ENCODE measurements at places on chromosomes 13 and 19.

DNA sequence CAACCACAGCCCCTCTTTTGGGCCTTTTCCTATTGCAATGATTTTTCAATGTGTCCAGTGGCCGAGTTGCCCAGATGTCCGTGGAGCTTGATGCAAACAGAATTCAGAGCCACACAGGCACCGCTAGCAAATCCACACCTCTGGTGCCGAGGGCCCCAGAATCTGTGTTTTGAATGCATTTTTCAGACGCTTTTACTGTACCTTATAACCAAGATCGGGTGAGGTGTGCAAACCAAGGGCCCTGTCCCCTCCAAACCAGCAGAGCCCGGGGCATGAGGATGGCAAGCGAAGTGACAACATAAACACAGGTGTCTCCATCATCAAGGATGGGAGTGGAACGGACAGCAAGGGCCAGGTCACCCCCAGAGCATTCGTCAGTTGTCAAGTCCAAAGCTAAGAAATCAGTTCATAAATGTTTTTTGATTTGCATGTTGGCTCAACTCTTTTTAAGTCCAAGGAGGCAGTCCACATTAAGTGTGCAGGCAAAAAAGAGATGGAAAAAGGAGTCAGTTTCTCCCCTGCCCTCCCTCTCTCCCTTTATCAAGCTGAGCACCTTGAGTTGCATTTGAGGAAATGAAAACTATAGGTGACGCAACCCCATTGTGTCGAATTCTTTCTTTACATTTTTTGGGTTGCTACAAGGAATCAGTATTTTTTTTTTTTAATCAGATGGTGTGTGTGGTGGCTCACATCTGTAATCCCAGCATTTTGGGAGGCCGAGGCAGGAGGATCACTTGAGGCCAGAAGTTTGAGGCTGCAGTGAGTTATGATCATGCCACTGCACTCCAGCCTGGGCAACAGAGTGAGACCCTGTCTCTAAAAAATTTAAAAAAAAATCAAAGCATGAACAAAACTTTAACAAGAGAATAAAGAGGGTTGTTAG lies 2.9 kb downstream of the CCDC8 start:
- no peak for DNase-seq

DNA sequence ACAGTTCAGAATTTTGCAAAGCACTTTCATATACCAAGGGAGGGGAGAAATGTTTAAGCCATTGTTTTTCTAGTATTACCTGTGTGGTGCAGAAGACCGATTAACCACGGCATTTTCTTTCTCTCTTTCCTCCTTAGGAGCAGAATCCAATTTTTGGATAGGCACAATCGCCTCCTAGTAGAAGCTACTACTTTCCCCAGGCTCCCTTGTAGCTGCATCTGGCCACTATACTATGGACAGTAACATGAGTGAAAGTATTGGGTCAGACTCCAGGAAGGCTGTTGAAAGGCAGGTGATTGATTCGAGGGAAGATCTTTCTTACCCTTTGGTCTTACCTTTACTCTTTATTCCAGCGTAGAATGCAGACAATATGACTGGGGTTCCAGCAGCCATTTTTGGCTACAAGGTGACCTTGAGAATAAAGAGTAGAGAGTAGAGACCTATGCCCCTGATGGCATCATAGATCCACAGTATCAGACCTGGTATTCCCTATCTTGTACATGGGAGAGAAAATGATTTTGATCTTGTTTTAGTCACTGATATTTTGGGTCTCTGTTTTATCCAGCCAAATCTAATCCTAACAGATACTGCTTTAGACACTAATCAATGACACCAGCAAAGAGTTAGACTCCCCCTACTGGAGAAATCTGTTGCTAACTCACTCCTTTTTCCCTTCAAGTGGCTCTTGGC lies 77.0 kb downstream of the LRRC63 start:
- no peak for DNase-seq

DNA sequence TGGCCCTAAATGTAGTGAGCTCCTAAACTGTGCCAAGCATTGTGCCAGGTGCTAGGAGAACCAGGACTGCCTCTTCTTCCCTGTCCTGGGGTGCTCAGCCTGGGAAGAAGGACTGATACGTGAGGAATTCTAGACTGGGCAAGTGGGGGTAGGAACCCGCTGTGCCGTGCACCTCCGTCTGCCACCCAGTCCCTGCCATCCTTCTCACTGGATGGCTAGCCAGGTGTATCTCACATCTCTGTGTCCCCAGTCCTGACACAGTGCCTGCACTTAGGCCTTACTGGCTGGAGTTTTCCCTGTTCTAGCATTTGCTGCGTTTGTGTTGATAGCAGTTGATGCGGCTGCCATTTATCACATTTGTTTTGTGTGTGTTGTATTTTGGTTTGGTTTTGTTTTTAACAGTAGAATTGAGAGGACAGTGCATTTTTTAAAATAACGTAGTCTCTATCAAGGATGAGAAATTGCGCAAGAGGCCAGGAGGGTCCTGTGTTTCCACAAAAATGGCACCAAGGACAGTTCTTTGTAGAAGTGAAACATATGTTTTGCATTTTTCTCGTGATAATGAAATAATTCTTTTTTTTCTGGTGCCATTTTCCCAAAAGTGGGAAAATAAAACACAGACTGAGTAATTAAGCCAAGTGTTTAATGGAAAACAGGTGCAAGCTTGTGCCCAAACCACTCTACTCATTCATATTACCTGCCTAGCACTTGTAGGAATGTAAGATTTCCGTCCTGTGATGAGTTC lies 4.7 kb upstream of the GPR183 start:
- DNase-seq, result no peak

DNA sequence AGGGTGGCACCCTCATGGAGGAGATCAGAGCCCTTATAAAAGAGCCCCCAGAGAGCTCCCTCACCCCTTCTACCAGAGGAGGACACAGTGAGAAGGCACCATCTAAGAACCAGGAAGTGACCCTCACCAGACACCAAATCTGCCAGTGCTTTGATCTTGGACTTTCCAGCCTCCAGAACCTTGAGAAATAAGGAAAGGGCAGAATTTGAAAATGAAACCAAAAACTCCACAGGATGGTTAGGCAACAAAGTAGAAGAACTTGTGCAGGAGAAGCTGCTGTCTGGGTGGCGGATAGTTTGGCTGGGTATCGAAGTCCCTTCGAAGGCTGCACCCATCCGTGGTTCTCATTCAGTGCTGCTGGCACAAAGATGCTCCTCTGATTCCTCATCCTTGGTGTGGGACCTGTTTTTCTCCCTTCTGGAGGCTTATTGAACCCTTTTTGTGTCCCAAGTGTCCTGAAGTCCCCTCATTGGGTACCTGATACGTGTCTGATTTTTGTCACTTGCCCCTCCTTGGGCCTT lies 130.8 kb downstream of the KDM4B start:
- DNase-seq, result no peak

- no peak for DNase-seq
Observed at GRCh38 chr13:52669677-52670076, 17.0 kb downstream of the SUGT1 start.

- DNase-seq, result no peak
Observed at GRCh38 chr13:41244556-41244955, 18.8 kb downstream of the MTRF1 start.

DNA sequence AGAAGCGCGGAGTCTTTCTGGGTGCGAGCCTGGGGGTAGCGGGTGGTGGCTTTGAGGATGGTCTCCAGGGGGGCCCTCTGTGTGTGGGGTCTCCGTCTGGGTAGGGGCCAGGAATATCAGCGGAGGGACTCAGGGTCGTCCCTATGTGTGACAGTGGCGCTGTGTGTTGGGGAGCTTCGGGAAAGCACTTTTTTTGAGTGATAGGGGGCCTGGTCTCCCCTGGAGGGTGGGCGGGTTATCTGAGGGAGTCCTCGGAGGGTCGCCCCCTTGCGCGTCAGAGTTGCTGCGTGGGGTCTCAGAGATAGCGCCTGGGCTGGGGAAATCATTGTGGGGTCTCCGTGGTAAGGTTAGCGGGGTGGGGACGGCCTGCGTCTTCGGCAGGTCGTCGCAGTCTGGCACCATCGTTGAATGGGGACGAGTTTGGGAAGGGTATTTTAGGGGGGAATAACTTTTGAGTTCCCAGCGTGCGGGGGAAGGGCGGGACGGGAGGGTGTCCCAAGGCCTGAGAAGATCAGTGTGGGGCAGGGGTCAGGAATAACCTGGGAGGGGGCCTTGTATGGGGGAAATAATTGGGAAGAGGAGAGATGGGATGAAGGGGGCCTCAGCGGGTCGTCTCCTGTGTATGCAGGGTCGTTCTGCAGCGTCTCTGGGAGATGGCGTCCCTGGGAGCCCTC lies 857 bp downstream of the IER2 start:
- DNase-seq, result peak; percentile 33

DNA sequence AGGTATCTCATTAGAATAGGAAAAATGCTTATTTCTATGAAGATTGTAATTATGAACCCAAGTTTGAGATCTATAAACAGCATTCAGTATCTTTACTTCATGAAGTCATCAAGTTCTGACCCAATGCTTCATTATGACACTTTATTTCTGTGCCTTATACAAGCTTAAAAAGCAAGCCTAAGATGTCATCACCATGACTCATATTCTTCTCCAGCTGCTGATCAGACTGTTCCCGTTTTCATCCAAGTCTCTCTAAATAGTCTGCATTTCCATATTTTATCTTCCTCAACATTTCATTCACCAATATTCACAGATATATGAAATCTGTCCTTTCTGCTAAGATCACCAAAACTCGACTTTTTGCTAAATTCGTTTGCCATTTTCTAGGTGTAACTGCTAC lies 1247.2 kb upstream of the PRR20A start:
- no peak for DNase-seq

DNA sequence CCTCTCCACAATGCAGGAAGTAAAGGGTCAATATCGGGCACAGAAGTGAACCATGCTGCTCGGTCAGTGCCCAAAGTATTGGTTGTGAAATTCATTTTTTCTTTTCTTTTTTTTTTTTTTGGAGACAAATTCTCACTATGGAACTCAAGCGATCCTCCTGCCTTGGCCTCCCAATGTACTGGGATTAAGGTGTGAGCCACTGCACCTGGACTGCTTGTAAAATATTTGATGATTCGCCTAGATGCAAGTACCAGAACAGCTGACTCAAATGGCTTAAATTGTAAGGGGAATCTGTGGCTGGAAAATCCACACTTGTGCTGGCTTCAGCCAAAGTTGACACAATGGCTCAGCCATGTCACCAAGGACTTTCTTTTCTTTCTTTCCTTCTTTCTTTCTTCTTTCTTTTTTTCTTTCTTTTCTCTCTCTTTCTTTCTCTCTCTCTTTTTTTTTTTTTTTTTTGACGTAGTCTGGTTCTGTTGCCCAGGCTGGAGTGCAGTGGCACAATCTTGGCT lies 43.7 kb downstream of the NUMBL start:
- no peak for DNase-seq

- no peak for DNase-seq
Observed at GRCh38 chr13:43478211-43478610, 308.6 kb downstream of the ENOX1 start.

- DNase-seq, result no peak
Observed at GRCh38 chr13:111584101-111584672, 263.7 kb downstream of the TEX29 start.

DNA sequence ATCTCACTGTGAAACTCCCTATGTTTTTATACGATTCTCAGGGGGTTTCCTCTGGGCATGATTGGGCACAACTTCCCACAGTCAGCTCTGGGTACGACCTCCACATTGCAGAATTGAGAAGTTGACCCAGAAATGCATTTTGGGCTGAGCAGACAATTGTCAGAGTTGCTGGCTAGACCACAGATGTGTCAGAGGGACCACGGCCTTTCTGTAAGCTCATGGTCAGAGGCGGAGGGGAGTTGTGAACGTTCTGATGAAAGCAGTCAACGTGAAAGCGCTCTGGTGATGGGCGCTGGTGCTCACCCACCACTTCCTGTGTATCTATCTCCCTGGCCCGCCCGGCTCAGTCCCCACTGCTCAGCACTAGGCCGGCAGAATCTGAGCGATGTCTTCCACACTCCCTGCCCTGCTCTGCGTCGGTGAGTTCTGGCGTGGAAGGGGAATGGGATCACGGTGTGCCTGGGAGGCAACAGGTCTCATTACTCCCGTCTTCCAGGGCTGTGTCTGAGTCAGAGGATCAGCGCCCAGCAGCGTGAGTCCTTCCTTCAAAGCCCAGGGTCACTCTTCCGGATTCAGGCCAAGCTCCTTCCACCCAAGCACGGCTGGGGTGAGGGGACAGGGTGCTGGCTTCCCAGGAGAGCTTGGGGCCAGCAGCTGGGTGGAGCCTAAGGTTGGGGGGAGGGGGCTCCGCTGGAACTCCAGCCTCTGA lies at the start of gene NCR1:
NCR1 (plus strand) TSS at position 346 of the 709 bp plus-strand sequence; CDS start at position 386, 40 bp downstream.
- DNase-seq, result peak; percentile 28

DNA sequence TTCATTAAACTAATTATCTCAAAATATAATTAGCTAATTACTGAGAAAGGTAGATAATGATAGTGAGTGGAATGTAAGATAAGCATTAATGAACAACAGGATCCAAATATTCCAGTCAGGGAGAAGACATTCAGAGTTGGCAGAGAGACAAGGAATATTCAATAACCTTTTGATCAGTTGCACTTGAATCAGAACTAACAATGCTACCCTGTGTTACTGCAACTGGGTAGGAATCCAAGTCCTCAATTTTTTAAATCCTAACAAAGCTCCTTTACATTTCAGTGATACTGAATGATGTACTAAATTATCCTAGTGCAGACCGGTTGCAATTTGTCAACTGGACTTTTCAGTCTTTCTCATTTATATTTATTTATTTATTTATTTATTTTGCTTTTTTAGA lies 107.1 kb upstream of the MIR17HG start:
- no peak for DNase-seq

- no peak for DNase-seq
Observed at GRCh38 chr13:112870051-112870331, 99.0 kb upstream of the MCF2L start.

DNA sequence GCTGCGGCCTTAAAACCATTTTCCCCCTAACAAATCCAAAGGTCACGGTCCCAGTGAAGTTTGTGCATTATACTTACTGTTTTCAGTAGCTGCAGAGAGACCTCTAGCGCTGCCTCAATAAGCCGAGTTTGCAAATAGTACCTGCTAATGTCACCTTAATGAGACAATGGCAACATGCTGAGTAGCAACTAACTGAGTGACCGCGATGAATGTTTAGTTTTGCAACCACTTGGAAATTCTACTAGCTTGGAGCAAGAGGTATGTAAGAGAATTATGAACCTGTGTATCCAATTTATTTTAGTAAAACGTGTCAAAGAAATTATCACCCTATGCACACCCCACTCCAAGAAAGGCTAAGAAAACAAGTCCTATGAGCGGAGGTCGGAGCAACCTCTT lies 1.2 kb downstream of the KPNA3 start:
- DNase-seq, result peak; percentile 19

- DNase-seq, result no peak
Observed at GRCh38 chr13:98892821-98893220, 85.0 kb downstream of the DOCK9 start.

DNA sequence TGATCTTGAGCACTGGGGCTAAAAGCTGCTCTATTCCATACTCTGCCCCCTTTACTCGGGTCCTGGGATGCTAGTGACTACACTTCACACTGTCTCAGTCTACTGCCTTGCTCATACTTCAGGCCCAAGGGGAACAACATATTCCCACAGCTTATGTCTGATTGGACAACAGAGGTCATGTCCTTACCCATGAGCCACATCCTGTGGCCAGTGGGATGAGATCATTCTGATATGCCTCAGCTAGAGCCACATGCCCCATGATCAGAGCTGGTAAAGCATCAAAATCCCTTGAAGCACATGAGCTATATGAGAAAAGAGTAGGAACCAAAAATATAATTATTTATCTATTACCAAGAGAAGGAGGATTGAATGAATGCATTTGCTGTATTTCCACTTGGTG lies 290.1 kb upstream of the TSHZ3 start:
- DNase-seq, result no peak

All from stimulated activated naive CD8-positive, alpha-beta T cell treated with anti-CD3 and anti-CD28 coated beads, Interleukin-15, amount 100 ng/mL, for 72 hours (primary cell).